ENCODE measurements at places on chromosomes 2 and 18.

GRCh38 chr2:8441986-8442385 lies 239.9 kb upstream of the ID2 start:
- no peak for DNase-seq

DNA sequence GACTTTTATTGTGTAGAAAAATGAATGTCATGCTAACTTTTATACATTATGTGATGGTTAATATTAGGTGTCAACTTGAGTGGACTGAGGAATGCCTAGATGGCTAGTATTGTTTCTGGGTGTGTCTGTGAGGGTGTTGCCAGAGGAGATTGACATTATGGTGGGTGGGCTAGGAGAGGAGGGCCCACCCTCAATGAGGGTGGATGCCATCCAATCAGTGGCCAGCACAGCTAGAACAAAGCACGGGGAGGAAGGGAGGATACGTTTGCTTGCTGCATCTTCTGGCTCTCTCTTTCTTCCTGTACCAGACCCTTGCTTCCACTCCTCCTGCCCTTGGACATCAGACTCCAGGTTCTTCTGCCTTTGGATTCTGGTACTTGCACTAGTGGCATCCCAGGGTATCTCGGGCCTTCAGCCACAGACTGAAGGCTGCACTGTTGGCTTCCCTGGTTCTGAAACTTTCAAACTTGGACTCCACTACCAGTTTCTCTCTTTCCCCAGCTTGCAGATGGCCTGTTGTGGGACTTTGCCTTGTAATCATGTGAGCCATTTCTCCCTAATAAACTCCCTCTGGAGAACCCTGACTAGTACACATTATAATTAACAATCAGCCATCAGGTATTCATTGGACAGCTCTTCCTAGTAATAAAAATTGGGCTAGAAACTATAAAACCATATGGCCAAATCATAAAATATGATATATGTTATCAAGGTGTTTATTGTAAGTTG lies 31.7 kb upstream of the ZCCHC2 start:
- DNase-seq = no peak

- DNase-seq = no peak
These were observed 53.2 kb downstream of the ADCYAP1 start for GRCh38 chr18:957829-958228.

- peak; percentile 11 for DNase-seq
These were observed 148.0 kb upstream of the ALPP start for GRCh38 chr2:232230560-232230959.

- peak; percentile 69 for DNase-seq
These were observed 57.4 kb downstream of the ADI1 start for GRCh38 chr2:3461801-3462492.

- no peak for DNase-seq
These were observed 22.7 kb upstream of the LPIN2 start for GRCh38 chr18:3035635-3036034.

- DNase-seq = no peak
These were observed 110.0 kb upstream of the GCFC2 start for GRCh38 chr2:75820693-75821092.

DNA sequence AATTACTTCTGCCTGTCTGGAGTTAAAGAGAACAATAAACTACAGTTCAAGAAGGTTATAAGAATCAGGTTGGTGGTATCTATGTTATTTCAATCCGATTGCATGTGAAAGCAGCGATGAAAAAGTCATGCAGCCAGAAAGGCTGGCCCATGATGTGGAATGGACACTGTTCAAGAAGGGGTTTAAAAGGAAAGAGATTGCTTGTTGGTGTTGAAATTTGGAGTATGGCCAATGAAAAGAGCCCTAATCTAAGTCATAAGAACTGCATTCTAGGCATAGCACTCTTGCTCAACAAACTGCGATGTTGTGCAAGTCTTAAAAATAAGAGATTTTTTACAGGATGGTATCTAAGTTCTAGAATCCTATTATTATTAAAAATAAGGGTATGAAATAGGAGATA lies 61.3 kb downstream of the EFEMP1 start:
- no peak for DNase-seq

DNA sequence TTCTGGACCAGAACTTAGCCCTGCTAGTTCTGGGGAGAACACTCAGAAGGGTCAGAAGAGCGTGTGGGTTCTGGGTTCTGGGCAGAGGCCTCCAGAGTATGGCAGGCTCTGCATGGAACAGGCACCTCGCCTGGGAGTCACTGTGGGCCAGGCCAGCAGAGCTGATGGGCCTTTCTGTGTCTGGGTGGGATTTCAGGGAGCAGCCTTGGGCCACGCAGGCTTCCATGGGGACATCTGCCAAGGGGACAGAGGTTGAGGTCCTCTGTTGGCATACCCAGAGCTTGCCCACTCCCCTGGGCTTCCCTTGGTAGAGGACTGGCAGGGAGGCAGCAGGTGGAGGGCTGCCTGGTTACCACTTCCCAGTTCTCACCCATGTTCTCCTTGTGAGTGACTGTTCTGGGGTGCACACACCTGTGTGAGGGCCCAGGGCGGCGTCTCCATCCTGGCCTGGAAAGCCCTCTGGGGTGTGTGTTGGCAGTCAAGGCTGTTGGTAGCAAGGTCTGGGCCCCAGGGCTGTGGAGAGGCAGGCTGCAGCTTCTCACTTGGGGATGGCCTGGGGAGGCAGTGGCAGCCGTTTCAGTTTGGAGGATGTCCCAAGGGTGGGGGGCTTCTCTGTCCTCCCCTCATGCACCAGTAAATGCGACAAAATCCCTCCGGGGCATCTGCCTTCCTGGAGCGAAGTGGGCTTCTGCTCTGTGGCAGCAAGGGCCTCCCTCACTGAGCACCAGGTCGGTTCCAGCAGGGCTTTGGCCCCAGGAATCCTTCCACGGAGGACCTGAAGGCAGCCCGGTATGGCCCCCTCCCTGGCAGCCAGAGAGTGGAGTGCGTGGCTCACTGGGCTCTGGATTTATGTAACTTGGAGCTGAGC lies 74.6 kb upstream of the HDAC4 start:
- DNase-seq = no peak
